ENCODE measurements at places on chromosomes 4 and X.

DNA sequence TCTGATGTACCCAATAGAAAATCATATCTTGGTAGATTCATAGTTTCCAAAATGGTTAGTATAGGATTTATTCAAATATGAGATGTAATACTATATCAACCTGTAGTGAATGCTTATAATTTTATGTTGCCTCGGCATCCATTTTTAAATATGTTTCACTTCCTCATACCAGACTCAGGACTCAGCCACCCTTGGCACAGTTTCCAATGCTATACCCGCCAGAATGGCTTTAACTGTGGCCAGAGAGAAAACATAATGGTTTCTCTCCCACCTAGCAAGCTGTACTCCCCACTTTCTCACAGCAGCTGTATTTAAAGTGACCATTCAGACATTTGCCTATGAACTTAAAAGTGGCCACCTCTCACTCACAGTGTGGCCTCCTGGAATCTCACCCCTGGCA is 466.6 kb upstream of the PABPC4L start:
- no peak for DNase-seq

- no peak for DNase-seq
Observed at GRCh38 chrX:3584415-3584996, 128.9 kb downstream of the PRKX start.

DNA sequence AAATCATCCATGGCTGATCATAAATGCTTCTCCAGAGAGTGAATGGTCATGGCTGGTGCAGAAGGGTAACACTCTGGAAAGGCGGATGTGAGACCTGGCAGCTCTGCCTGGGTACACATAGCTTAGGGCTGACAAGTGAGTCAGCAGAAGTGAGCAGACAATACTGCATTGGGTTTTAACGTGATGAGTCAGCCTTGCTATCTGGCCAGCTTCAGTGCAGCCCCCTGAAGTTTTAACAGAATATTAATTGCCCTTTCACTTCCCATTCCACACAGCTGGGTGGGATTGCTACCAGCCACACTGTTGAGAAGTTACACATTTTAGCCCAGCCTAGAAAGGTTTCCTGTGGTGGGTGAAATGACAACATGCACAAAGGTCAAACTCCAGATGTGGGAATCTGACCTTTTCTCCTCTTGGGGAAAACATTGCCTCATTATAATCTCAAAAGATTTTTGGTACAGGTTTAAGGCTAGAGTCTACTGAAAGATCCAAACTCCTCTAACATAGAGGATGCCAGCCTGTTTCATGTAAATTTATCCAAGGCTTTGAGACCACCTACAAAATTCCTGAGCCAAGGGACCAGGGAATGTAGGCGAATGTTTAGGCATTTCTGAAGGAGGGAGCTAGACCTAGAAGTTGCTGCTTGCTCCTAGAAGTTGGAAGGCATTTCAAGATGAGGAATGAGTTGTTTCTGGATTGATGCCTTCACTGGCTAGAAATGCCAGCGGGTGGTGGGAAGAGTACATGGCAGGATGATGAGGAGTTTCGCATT is 230.3 kb upstream of the PGRMC2 start:
- DNase-seq, result no peak

DNA sequence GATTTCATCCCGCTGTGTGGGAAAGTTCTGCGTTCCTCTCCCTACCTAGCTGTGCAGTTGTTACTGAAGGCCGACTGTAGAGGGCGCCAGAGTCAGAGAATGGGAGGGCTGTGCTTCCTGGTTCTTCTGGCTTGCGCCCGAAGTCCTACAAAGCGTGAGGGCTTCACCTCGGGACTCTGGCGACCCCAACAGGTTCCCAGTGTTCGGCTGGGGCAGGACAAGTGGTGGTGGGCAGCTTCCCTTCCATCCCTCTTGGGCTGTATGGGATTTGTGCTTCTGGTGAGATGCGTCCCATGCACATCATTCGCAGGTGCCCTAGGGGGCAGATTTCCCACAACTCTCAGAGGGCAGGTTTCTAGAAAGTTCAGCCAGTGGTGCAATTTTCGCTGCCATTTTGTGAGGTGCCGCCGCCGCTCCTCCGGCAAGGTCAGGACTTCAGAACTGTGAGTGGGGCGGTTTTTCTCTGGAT is 27.3 kb downstream of the CT45A1 start:
- DNase-seq, result peak; percentile 54

- DNase-seq, result no peak
Observed at GRCh38 chrX:48996969-48997368, 5.1 kb downstream of the GRIPAP1 start.

DNA sequence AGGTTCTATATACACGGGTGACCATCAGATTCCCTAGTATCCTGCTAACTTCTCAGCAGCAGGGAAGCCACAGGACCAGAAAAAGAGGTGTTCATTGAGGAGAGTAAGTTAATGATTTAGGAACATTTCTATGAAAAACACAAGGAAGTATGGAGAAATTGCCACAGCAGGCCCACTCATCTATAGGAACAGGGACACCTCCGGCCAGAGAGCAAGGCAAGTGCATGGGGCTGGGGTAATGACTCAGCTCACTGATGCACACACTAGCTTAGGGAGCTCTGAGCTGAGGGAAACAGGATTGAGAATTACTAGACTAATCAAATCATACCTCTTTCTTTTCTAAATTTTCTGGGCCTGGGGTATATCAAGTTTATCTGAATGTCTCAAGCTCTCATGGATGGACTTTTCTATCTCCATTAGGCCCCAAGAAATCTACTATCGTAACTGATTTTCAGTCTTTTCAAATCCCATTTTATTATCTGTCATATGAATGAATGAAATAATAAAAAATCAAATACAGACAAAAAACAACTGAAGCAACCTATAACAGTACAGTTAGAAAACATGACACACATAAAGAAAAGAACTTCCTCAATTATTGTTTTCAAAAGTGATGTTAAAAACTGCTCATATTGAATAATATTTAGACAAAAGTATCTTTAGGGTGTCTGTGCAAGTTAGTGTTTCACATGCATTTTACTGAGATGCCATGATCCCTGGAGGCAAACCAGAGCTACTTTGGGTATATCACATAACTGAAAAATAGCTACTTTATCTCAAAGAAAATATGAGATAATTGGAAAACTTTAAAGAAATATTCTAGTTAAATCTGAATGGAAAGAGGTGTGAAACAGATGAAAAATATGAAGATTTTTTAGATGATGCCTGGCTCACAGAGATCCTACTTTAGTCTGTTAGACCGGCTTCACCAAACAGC is 89.8 kb downstream of the FBXO8 start:
- DNase-seq, result no peak

DNA sequence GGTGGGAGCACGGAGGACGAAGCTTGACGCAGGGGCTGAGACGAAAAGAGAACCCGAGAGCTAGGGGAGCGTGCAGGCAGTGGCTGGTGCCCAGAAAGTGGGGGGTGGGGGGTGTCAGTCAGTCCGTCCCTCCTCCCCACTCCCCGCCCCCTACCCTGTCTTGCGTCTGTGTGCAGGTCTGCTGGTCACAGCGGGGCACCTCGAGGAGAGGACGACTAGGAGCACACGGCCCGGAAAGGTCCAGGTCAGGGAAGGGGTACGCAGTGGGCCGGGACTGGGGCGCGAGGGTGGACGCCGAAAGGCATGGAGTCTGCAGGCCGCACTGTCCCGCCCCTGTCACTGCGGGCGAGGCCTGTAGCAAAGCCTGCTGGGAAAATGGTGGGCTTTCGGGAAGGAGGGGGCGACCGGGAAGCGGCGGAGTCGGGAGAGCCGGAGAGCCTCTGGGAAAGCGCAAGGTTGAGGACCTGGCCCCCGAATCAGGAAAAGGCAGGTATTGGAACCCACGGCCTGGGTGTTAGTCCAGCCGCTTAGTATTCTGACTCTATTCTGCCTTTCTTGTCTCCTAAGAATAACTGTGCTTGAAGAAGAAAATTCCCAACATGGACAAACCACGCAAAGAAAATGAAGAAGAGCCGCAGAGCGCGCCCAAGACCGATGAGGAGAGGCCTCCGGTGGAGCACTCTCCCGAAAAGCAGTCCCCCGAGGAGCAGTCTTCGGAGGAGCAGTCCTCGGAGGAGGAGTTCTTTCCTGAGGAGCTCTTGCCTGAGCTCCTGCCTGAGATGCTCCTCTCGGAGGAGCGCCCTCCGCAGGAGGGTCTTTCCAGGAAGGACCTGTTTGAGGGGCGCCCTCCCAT is 769 bp downstream of the TCEAL1 start:
- peak; percentile 10 for DNase-seq

DNA sequence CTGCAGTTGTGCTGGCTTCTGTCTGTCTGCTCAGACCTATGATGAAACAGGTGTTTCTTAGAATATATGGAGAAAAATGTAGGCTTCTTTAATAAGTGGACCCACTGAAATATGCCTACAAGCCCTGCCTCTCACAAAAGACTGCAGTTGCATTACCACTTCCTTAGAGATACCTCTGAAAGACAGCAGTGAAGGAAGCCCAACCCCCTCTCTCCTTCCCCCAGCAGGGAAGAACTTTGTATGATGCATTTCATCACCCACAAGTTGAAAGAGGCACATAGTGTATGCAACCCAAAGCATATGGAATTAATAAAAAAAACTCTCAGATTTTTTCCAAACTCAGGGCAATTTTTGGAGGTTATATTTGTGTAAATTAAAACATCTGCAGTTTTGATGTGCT is 916.7 kb downstream of the TECRL start:
- no peak for DNase-seq

DNA sequence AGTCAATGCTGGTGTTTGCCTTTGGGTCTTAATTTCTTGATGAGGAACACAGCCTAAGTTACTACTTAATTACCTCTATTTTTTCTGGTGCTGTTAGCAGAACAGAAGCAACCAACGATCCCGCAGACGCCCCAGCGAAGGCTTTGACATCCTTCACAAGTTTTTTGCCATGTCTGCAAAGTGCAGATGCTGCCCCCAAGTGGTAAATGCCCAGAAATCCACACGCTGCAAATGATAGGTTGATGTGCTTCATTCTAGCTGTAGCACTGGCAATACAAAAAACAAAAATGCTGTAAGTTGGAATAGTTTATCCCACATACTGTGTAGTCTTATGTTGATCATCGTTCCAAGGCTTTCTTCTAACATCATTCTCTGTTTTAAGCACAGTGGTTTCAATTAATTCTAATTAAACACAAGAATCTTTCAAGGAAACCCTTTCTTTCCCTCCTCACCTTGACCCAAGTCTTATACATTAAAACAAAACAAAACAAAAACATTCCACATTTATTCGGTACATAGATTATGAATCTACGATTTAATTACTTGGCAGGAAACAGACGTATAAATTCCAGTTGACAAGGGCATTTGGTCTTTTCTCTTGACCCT is 1.2 kb downstream of the PNPLA4 start:
- peak; percentile 46 for DNase-seq

DNA sequence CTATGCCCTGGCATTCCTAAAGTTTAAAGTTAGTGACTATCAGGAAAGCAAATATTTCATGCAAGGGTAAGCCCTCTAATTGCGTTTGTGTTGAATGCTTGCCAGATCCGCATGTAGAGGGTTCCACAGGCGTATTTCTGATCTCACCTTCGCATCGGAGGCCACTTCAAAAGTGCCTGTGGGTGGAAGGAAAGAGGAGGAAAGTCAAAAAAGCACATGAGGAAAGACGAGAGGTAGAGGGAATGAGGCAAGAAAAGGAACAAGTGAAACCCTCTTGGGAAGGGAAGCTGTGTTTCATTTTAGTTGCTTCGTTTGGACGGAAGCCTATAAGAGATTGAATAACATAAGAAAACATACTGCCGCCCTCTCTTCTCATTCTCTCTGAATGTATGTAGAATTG is 628.8 kb downstream of the SPRY1 start:
- no peak for DNase-seq

Measured in stimulated activated CD4-positive, alpha-beta T cell treated with anti-CD3 and anti-CD28 coated beads, Interleukin-1b, Interleukin-23, amount 100 ng/mL, for 48 hours (primary cell).